Right renal pelvis (tissue), 4 donors: ENCODE measurements at places on chromosomes 4 and X.

- no peak for DNase-seq
These were observed 175.2 kb upstream of the PBDC1 start for GRCh38 chrX:75997692-75998091.

- no peak for DNase-seq
These were observed 104.1 kb downstream of the IL1RAPL2 start for GRCh38 chrX:104670051-104670450.

GRCh38 chr4:82848706-82849105, 42.2 kb downstream of the SEC31A start:
- no peak for DNase-seq

DNA sequence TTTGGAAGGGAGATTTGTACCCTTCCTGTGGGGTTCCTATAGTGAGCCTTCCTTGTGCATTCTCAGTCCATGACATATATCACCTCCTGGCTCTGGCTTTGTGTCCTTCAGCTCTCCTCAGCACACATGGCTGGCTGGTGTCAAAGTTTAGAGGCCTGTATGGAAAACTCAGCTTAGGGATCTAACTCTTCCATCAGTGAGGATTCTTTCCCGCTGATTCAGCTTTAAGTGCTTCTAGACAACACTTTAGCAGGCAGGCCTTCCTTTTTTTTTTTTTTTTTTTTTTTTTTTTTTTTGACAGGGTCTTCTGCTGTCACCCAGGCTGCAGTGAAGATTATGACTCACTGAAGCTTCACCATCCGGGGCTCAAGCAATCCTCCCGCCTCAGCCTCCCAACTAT, 84.2 kb downstream of the NPNT start:
- DNase-seq = no peak

DNA sequence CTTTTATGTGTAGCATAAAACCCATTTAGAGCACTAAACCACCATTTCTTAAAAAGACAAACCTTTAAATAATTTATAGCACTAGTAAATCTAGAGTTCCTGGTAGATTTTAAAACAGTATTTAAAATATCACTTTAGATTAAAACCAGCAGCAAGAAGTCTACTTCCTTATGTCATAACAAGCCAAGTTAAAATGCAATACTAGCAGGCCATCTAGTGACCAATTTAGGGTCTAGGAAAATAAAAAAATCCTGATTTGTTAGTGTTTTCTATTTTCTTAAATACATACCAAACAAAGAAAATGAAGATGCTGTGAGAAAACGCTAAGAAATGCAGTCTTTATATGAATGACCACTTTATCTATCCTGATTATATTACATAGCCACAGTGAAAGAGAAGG, 53.9 kb downstream of the PAPSS1 start:
- DNase-seq = peak; percentile 9

DNA sequence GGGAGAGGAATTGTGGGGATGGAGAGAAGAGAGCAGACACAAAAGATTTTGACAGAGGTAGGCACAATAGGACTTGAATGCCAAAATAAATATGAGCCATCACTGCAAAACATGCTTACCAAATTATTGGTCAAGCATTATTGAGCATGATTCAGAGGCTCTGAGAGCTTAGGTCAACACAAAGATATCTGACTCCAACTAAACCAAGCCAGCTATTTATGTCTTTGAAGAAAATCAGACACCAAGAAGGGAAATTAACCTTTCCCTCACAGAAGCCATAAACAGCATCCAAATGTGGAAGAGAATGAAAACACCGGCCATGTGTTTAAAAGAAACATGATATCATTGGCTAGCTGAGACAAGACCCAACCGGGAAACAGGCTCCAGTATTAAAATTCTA, 323.2 kb downstream of the RAB28 start:
- DNase-seq = no peak

- DNase-seq = no peak
These were observed 17.6 kb upstream of the PRPS1 start for GRCh38 chrX:107610667-107611066.

DNA sequence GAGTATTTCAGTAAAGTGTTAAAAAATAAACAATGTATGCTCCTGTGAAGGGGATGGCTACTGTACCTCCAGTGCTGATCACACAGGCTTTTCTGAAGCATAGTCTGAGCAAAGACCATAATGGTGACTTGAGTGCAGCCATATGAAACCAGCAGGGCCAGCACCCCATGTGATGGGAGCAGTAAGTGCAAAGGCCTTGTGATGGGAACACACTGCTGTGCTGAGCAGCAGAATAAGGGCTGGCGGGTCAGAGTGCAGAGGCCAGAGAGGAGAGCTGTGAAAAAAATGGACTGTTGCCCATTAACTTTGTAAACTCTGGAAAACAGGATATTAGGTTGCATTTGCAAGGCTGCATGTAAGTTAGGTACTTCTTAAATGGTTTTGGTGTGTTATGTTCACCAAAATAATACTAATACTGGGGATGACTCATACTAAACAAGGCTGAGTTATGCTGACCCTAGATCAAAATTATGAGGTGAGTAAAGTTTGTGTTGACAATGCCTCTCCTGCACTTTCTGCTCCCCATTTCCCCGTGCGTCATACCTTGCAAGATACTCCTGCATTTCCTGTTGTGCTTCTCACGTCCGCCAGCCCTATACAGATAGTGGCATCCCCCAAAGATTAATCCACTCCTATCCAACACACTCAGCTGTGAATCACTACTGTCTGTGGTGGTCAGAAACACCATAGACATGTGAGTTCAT, 67.0 kb upstream of the FAM9A start:
- no peak for DNase-seq

GRCh38 chrX:69535661-69536060, 31.5 kb downstream of the NALF2 start:
- DNase-seq = no peak

DNA sequence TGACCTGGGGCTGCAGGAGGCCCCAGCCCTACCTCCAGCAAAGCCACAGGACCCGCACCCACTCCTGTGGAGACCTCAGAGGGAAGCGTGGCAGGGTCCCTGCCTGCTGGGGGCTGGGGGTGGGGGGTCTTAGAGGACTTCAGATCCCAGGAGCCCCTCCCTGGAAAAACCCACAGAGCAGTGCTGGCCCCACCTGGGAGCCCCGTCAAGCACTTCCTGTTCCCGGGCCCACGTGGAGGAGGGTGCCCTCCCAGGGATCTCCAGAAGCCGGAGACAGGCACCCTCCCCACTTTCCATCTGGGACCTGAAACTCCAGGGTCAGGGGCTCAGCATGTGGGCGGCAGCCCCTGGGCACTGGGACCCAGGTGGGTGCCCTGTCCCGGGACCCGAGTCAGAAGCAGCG, 32.0 kb downstream of the TACC3 start:
- DNase-seq = no peak

GRCh38 chr4:1285790-1286553, 3.7 kb upstream of the MAEA start:
- no peak for DNase-seq

DNA sequence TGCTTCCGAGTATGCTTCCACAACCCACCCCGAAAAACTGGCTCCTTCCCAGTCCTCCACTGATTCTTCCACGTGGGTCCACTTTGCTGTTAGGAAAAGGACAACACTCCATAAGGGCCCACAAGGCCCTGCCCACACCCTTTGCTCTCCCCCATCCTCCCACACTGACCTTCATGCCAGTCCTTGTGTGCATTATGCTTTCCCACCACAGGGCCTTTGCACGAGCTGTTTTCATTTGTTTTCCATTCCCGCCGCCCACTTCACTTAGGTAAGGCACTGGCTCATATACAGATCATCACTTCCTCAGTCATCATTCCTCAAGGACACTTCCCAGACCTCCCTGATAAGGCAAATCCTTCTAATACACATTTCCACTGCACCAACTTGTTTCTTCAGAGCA, 16.8 kb upstream of the SEL1L3 start:
- DNase-seq = no peak

DNA sequence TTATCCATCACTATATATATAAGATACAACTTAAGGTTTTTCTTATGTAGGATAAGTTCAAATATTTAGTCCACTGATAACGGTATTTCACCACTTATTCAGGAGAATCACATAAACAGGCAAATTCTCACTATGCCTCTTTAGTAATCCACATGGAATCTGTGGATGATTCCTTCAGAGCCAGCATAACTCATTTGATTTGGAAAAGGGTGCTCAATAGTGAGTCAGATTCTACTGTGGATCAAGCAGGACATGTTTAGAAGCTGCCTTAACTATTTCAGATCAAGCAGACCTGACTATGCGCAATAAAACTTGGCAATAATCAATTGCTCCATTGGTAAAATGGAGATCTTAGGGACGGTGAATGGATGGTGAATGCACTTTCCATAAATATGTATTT, 184.1 kb downstream of the CBR4 start:
- DNase-seq = no peak

DNA sequence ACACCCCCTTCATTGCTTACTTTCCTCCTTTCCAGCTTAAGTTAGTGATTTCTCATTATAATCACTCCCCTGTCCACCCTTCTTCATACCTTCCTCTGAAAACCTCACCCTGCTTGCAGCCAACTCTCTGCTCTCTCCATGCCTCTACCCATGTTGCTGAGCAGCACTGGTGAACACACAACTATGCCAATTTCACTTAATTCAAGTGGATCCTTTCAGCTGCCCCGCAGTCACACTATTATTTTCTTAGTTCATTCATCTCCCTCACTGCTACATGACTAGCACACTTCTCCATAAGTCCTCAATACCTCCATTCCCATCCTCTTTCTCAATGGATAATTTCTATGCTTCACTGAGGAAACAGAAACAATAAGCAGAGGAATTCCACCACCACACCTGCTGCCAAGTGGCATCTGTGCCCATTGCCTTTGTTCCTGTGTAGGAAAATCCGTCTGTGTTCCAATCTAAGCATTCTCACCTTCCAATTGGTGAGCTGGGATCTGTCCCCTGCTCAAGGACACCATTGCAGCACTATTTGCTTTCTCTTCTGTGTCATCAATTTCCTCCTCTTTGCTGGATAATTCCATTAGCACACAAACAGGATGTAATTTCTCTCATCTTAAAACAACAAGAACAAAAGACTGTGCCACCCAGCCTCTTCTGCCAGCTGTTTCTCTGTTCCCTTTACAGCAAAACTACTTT, 25.2 kb upstream of the PRSS48 start:
- DNase-seq = no peak

DNA sequence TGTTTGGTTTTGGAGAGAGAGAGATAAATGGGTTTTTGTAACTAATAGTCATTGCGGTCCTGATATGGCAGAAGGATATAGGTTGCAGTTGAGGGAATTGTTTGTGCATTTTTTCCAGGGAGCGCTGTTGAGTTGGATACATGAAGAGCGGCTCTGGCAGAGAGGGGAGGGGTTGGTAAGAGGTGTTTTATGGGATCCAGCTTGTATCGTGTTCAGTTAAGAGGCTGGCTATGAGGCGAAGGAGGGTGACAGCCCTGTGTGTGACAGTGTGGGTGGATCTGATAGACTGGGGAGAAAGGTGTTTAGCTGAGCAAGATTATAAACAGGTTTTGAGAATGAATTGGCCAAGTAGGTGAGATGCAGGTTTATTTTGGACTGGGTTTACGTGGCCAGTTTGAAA, 1.5 kb downstream of the SPANXN4 start:
- no peak for DNase-seq

- DNase-seq = no peak
These were observed 19.8 kb downstream of the MXRA5 start for GRCh38 chrX:3326681-3327080.

DNA sequence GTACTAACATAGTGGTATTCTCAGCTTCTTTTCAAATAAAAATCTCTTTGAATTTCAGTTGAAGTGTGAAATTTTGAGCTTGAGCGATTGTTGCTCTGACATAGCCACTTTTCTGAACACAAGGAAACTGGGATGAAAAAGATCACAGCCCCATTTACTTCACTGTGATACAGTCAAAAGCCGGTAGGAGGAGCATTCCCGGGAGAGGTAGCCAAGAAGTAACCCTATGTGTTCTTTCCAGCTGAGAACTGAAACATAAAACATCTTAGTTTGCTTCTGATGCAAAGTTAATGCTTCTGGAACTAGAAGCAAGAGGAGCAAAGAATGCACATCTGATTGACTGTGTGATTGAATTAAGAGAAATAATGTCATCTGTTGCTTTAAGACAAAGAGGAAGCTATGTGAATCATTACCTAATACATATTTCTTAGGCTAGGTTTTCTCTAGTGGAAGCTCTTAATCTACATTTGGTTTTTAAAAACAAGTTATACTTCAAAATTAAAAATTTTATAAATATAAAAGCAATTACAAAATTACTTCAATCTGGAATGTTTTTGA, 88.3 kb upstream of the UNC5C start:
- DNase-seq = no peak

DNA sequence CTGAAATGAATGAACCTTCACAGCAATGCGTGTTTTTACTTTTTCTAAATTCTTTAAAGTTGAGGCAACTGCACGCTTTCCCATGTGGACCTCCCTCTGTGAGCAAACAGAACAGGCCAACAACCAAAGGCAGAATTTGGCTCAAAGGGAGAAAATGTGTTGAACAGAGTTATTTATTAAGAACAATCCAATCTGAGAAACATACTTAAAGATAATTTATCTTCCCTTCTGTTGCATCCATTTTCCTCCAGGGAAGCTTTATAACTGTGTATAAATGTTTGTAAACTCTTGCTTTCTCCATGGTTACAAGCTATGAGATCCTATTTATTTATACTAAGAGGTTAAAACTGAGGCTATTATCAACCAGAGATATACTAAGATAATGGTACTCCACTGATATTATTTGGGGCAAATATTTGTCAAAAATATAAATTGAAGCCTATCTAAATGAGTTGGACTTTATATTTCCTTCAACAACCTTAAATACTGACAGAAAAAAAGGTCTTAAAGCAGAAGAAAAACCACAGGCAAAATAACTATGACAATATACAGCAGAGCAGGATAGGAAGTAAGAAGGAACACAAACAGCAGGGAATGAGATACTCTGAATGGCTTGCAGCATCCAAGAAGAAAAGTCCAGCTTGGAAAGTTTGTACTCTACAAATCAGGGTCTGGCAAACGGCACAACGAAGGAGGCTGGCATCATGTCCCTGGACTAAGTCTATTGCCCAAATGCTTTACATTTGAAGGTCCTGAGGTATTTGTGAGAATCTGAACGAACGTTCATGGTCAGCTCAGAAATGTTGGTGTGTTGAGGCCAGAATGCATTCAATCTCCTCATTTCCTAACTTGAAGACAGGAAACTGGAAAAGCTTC, 663.2 kb upstream of the INTU start:
- DNase-seq = peak; percentile 4

GRCh38 chrX:23822397-23822796, 39.4 kb downstream of the SAT1 start:
- no peak for DNase-seq

DNA sequence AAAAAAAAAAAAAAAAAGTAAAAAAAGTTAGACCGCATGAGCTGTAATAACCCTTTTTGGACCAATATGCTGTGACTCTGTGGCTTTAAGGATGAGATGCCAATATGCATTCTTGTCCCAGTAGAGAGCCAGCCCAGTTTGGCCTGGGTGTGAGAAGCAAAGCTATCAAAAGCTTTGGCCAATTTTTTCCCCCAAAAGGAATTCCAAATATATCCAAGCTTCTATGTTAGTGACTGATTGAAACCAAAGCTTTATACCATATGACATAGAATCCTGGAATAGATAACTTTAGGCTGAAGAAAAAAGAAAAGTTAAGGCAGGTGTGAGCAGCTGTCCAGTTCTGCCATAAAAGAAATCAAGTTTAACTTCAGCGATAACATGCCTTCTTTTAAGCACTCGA, 30.5 kb upstream of the RBPJ start:
- DNase-seq = no peak

- no peak for DNase-seq
These were observed 173.9 kb downstream of the WDFY3 start for GRCh38 chr4:84792366-84793301.
